ENCODE measurements at places on chromosomes 6 and 20. TPM values are rescaled to one million over a fixed set of nuclear protein-coding genes. Genes with fewer than 3 reads are reported as not detected.

LAMA5 gene
- not detected for polyA plus RNA-seq

RFX6 gene
- polyA plus RNA-seq: not detected

ACTR5 gene
- polyA plus RNA-seq: 9.9 TPM

C6orf163 gene
- polyA plus RNA-seq: 0.53 TPM

HLA-DQB2 gene
- 3.7 TPM for polyA plus RNA-seq

- no peak for DNase-seq
These were observed 77.6 kb upstream of the PTPRK start for GRCh38 chr6:128597956-128598355.

GRCh38 chr6:46888578-46888977, 33.2 kb downstream of the ADGRF5 start:
- DNase-seq: no peak

- DNase-seq: no peak
These were observed 94.7 kb downstream of the CLIC5 start for GRCh38 chr6:45920819-45921511.

DNA sequence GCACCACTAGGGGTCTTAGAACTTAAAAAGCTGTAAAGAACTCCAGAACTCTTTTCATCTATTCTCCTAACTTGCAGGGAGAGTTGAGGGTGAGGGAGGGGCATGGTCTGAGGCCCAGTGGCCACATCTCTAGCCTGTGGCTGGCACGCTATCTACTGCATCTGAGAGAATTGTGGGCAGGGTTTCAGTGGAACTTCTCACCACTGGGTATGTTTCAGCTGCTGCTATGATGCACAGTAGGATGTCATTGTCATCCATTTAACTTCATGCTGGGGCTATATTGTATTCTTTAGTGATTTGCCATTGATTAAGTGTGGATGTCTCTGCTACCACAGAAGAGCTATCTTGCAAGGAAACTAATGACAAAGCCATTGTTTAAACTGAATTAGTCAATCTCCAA, 4.5 kb downstream of the TMEM14A start:
- DNase-seq: no peak

DNA sequence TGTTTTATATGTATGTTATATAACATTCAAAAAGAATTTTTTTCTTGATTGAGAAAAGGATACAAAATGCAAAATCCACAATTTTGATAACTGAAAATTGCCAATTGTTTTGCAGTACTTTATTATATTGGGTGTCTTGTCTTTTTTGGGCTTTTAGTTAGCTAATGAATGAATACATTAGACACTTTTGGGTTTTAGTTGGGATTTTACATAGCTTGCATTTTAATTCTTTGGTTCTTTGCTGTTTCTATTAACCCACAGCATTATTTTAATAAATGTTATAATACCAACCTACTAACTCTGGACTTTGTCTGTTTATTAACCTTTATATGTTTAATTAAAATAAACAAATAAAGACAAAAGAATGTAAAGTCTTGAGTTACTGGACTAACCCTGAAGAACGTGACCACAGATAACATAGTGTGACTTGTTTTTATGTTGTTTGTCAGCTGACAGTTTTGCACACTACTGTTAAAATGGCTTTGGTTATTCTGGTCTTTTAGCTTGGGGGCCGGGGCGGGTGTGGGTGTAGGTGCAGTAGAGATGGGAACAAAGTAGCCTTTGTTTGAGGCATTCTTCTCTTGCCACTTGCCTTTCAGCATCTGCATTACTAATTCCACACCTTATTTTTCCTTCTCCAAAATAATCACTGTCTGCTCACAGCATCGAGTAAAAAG, 159.1 kb downstream of the QKI start:
- DNase-seq: no peak

GRCh38 chr6:146302994-146303393, 240.6 kb upstream of the RAB32 start:
- no peak for DNase-seq

- no peak for DNase-seq
These were observed 233.9 kb upstream of the SYNDIG1 start for GRCh38 chr20:24235296-24236175.

- no peak for DNase-seq
These were observed 21.7 kb upstream of the SCML4 start for GRCh38 chr6:107845777-107846176.

GRCh38 chr6:34189806-34190503, 44.1 kb upstream of the GRM4 start:
- peak; percentile 26 for DNase-seq

- no peak for DNase-seq
These were observed 30.6 kb downstream of the SYTL3 start for GRCh38 chr6:158680481-158680880.

DNA sequence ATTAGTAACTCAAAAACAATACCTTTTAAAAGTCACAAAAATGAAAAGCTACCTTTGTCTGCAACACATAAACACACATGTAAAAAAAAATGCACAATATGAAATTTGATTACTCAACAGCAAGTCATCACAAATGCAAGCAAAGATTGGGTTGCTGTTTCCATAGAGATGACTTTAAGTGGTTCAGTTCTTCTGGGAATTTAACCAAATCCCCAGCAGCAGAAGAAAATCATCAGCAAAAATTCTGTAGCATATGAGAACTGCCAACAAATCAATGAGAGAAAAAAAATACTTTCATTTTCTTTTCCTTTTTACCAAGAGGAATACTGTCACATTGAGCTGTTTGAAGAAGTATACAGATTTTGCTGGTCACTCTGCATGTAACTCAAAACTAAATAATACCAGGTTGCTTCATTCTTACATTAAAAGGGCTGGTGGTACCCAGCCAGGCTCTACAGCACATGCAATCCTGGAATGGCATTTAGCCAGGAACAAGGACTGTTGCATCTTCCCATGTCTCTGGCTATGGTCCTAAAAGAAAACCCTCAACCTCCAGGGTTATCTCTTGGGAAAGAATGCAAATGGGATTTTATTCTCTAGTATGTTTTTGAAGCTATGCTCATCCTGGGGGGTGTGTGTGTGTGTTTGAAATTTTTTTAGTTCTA, 158.3 kb downstream of the OPRM1 start:
- DNase-seq: peak; percentile 17

DNA sequence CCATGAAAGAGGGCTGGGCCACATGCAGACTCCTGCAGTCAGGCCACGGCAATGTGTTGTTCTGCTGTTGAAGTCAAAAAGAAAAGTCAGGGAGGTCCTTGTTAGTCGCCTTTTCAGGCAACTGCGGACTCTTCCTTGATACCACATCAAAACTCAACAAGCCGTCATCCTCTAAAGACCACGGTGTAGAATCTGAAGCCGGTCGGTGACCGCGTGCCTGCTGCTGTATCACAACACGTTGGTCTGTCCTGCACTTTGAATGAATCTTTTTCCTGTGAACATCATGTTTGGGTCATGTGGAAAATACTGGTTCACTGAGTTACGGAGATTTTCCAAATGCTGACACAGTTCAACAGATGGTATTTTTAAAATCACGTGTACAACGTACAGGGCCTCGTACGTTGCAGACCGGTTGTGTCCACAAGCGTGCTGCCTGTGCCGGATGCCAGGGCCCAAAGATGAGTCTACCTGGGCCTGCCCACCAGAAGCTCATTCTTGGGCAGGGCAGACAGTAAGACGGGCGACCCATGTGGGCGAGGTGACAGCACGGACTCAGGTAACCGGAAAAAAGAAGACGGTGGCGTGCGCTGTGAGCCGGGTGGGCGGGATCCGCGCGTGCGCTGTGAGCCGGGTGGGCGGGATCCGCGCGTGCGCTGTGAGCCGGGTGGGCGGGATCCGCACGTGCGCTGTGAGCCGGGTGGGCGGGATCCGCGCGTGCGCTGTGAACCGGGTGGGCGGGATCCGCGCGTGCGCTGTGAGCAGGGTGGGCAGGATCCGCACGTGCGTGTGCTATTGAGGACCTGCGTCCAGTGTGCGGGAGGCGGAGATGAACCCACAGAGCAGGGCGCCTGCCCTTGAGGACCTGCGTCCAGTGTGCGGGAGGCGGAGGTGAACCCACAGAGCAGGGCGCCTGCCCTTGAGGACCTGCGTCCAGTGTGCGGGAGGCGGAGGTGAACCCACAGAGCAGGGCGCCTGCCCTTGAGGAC, 114.5 kb downstream of the FAM120B start:
- no peak for DNase-seq

DNA sequence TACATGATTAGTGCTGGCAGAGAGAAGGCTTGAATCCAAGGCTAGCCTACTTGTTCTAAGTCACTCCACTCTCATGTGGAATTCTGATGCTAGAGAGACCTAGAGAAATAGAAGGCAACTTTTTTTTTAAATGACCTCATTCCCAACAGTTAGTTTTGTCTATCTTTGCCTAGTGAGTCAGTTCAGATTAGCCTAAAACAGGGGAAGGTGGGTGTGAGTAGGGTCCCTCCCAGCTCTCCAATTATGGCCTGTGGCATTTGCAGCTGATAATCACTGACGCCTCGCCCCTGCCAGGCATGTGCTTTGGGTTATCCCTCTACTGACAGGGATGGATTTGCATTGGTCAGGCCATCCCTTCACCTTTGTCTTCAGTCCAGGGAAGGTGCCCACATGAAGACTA, 13.6 kb downstream of the TXLNB start:
- no peak for DNase-seq

- DNase-seq: peak; percentile 41
These were observed 31.2 kb upstream of the MAPK13 start for GRCh38 chr6:36098920-36099647.

DNA sequence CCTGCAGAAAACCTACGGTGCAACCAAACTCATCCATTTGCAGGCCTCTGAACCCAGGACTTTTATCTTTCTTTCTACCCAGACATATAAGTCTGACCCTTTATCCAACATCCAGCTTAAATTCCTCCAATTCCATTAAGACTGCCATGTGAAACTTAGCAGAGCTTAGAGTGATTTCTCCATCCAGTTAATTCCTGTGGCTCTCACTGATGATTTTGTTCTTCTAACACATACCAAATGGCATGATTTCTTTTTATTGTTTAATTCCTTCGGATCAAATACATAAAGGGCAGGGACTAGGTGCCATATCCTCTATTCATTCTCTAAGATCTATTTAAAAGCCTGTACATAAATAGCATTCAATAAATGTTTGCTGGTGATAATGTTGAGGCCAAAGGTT, 92.9 kb downstream of the TASP1 start:
- DNase-seq: no peak
